ENCODE measurements at places on chromosomes 5 and 9.

DNA sequence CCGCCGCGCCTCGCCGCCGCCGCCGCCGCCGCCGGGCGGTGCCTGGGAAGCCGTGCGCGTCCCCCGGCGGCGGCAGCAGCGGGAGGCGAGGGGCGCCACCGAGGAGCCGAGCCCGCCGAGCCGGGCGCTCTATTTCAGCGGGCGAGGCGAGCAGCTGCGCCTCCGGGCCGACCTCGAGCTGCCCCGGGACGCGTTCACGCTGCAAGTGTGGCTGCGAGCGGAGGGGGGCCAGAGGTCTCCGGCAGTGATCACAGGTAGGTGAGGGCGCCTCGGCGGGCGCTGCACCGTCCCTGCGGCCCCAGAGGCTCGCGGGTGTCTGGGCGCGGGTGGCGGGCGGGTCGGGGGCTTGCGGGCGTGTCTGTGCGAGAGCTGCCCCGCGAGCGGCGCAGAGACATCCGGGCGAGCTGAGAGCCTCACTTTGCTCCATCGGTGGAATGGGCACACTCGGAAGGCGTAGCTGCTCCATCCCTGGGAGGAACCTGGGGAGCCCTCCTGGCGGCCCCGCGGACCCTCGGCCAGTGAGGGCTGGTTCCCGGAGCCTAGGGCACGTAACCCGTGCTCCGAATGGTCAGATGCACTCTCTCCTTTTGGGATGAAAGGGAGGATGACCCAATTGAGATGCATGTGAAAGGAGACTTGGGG, 864 bp downstream of the PAPPA start:
- no peak for DNase-seq

DNA sequence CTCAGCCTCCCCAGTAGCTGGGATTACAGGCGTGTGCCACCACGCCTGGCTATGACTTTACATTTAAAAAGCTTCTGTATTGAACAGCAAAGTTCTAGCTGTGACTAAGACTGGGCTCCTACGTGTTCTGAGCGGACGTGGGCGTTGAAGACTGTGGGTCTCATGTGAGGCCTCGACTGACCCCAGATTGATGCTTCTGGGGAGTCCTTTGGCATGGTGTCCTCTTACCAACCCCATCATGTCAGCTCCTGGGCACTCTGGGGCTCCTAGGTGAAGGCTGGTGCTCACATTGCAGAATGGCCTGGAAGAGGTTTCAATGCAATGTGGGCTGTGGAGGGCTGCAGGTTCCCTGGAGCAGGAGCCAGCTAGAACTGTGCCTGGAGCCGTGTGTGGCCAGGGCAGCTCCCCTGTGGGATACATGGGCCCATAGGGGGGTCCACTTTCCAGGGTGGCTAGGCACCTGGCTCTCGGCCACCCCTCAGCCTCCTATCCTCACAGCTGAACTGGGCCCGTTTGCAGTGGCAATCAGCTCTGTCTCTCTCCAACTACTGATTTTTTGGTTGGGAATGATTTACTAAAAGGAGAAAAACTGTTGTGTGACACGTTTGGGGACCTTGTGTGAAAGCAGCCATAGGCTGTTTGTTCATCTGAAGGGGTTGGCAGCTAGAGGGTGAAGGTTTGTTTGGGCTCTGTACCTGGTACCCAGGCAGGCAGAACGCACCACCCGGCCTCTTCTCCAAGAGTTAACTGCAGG, 29.7 kb downstream of the SLC25A25 start:
- DNase-seq, result no peak

DNA sequence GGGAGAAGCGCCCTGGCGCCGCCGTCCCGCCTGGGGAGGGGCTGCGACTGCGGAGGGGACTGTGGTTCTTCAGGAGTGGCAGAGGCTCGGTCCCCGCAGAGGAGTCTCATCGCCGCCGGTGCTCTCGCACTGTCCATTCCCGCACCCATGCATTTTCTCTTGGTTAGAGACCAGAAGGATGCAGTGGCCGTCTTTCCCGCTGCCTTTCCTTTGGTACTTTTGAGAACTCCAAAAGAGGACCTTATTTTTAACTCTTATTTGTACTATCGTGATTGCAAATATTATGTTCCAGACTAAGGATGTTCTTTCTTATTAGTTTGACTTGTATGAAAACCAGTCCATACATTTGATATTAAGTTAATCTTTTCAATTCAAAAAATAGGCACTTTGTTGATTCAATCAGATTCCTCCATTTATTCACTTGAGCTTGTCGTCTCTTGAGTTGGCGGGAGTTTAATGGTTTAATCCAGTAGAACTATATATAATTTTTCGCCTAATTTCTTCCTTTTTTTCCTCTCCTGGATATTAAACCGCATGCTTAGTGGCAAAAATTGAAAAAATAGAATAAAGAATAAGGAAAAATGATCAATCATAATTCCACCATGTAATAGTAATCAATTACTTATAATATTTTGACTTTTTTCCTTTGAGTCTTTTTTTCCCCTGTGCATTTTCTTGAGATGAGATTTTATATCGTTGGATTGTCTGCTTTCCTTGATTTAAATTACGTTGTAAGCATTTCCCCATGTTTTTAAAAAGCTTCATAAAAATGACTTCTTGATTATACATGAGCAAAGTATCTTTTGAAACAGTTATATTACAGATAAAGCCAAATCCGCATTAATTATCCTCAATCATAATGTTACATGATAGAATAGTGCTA, 861 bp downstream of the ZFYVE16 start:
- DNase-seq, result no peak

DNA sequence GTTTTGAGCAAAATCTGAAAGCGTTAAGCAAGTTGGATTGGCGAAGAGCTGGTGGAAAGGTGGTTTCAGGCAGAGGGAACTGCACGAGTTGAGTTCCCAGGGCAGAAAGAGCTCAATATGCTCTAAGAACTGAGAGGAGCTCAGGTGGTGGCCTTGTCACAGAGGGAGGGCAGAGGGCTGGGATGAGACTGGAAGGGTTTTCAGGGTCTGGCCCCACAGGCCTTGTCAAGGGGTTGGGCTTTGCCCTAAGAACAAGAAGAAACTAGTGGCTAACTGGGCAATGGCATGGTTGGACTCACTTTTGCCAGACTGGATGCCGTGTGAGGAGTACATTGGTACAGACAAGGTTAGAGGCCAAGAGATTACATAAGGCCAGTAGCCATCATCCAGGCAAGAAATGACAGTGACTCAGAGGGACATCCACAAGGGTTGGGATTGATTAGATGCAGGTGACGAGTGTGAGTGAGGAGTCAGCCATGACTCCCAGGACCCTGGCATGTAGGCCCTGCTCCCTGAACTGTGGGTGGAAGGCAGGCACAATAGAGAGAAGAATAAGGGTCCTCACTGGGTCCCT, 75.1 kb upstream of the SMIM23 start:
- DNase-seq, result no peak

DNA sequence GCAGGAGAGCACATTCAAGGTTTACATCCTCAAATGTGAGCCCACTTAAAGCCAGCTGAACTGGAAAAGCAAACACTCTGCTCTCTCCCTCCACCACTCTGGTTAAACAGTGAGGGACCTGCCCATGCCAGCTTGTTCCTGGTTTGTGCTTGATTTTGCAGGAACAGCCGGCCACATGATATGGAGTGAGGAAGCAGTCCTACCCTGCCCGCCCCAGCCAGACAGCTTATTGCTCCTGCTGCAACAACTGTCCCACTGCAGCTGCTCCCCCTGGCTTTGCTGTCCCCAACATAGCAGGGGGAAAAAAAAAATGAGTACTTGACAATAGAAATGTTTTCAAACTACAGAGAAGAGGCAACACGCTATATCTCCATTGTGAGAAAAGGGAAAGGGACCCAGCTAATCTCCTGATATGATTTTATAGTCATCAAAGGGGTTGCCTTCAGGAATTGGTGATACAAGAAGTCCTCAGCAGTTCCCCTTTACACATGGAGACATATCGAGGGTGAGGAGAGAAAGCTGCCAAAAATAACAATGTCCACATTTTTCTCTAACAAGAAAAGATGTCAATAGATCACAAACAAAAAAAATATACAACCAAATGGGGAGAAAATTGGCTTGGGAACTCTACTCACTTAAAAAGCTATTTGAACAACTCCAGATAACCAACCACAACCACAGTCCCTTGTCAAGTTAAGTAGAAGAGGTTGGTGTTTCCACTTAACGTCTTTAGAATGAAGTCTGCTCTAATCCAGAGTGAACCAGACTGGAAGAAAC, 4.6 kb downstream of the MYO10 start:
- DNase-seq, result no peak

DNA sequence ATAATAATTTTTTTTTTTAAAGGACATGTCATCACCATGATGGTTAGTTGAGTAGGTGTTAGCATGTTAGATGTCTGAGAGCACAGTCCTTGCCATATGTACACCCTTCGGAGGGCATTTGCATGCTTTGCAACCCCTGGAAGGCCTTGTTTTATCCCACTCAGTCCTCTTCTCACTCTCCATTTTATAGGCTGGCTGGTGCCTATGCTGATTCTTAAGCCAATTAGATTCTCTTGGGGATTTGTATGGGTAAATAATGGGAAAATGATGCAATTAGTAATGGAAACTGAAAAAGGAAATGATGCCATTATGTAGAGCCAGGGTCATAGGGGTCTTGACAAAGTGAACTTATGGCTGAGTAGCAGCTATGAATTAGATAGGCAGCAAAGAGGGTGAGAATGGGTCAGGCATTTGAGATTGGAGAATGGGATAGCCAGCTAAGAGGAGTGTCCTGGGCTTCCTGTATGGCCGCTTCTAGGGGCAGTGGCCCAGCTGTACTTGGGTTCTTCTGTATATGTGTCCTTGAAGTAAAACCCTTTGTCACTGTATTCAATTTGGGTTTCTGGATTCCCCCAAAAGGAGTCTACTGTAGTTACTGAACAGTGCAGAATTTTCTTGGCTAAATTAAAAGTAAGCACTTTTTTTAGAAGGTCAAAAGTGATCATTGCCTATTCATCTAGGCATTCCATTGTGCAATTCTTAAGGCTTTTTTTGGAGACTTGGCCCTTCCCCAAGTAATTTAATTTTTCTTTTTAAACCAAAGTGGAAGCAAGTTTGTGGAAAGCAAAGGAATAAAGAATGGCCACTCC, 31.6 kb downstream of the LRRTM2 start:
- DNase-seq, result no peak

DNA sequence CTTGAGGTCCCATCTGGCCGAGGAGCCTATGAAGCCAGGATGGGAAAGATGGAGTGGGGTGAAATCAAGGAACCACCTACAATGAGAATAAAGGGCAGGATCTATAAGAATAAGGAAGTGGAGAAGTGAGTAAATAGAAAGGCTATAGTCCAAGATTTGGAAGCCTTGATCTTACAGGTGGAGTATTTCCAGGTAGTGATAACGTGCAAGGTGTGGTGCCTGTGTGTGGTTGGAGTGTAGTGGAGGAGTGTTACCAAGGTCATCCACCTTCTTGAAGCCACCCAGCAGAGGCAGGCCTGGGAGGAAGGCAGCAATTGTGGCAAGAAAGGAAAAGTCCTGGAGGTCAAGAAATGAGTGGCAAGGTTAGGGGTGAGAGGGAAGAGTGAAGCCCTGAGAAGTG, 72.9 kb downstream of the IQGAP2 start:
- DNase-seq, result no peak

DNA sequence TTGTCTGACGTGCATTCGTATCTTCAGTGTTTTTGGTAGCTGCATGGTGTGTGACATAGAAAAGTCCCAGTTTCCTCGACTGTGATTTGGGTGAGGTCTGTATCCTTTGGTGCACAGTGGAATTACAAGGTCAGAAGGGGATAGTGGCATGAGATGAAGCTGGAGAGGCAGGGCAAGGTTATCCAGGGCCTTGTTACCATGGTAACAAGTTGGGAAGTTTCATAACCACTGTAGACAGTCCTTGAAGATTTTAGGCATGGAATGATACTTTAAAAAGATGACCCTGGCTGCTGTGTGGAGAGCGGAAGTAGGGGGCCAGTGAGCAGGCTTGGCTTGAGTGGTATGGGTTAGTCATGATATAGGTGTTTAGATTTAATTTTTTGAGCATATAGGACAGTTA, 11.9 kb downstream of the EHMT1 start:
- no peak for DNase-seq

DNA sequence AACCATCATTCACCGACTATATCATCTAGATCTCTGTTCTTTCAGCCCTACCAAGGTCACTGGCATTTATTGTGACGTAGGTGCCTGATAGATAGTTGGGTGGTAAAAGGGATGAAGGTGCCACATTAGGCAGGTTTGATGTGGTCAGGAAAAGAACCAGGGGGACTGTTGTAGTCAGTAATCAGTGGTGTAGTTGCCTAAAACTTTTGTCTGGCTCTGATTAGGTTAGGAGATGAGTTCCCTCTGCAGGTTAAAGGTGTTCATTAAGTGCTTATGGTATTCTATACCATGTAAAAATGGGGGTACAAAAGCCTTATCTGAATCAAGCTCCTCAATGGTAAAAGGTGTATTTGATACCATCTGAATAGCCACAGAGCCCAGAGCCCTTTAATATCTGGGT, 55.6 kb downstream of the KCNN2 start:
- no peak for DNase-seq

- no peak for DNase-seq
Measured at GRCh38 chr5:10652151-10652550, 88.3 kb downstream of the ANKRD33B start.

- peak; percentile 81 for DNase-seq
Measured at GRCh38 chr5:150217873-150218692, 28.2 kb downstream of the SLC6A7 start.

DNA sequence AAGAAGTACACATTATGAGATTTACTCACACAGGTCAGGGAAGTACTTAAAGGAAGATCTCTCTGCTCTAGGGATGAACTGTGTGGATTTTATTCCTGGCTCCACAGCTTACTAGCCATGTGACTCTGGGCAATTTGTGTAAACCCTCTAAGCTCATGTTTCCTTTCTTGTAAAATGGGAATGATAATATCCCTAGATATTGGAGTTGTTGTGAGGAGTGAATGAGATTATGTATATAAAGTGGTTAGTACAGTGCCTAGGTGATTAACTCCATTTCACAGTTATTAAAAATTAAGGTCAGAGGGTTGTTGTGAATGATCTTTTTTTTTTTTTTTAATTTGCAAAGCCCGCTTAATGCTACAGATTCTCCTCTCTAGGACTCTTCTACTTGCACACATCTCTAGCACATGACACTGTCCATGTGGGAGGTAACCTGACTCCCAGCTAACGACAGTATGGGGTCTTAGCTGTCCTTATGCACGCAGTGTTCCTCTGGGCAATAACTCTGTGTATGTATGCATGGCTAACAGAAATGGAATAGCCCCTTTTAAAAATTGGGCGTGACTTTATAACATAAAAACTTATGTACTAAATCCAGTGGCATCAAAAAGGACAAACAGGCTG, 23.9 kb upstream of the MYOT start:
- DNase-seq, result no peak

DNA sequence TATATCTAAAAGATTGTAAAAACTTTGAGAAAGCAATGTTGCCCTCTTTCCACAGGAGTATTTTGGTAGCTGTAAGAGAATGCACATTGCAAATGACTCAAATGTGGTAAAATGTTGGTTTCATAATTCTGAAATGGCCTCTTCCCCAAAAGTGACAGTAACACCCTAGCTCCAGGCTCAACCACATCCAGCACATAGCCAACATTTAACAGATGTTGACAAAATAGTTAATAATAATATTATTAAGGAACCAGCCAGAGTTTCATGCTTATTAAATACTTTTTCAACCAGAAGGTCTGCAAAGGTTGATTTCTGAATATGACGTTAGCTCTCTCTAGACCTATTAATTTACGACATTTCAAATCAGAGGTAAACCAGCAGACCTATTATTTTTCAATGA, 1.3 kb downstream of the ANXA1 start:
- peak; percentile 71 for DNase-seq

GRCh38 chr9:88817628-88818027, 173.6 kb upstream of the S1PR3 start:
- DNase-seq, result no peak
